ENCODE measurements at places on chromosomes 7 and 10.

GRCh38 chr10:2620827-2621521, 446.4 kb upstream of the PFKP start:
- DNase-seq, result no peak

- DNase-seq, result no peak
Observed at GRCh38 chr10:82213784-82214183, 338.8 kb downstream of the NRG3 start.

- no peak for DNase-seq
Observed at GRCh38 chr7:150404172-150404804, 25.2 kb downstream of the ZNF775 start.

DNA sequence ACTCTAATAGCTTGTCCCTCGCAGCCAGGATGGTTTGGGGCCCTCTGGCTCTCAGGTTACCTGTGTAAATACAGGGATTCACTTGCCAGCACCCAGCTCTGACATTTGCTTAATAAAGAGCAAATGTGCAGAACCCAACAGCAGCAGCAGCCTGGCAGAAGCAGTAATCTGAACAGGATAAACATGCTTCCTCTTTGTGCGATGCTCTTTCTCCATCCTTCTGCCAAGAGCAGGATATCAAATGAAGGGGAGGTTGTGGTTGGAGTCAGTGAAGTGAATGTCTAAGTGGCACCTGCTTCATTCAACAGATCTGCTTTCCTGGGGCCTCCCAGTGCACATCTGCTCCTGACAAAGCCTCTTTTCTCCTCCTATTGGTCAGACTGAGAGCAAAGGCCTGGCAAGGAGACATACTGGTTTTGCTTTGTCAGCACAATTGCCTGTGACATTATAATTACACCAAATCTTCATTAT, 130.3 kb downstream of the NRF1 start:
- no peak for DNase-seq

DNA sequence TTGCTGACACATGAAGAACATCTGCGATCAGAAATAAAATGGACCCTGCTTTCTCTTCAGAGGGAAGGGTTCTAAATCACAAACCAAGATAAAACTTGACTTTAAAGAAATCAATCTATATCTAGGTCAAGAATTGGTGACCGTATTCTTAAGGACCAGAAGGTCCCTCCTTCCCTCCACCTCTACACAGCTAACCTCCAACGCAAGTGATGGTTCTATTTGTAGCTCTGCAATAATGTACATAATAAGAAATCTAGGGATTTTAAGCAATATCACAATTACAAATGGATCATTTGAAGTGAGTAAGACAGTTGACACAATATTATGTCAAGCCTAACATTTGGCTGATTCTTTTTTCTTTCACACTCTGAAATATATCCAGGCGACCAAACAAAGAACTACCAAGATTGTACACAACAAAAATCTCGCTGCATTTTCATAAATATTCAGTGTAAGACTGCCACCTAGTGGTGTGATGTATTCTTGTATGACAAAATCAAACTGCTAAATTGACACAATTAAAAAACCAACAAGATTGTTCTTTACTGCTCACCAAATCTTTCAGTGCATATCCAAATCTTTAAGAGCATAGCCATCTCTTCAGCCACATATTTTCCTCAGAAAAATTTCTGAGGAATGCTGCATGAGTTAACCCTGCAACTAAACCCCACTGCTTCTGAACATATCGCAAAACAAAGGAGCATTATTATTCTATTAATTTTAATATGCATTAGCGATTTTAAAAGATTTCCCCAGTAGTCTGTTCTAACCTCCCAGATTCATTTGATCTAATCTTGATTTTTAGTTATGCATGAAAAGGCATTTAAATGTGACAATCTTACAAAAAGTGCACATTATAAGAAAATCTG, 44.5 kb downstream of the ICA1 start:
- peak; percentile 75 for DNase-seq

DNA sequence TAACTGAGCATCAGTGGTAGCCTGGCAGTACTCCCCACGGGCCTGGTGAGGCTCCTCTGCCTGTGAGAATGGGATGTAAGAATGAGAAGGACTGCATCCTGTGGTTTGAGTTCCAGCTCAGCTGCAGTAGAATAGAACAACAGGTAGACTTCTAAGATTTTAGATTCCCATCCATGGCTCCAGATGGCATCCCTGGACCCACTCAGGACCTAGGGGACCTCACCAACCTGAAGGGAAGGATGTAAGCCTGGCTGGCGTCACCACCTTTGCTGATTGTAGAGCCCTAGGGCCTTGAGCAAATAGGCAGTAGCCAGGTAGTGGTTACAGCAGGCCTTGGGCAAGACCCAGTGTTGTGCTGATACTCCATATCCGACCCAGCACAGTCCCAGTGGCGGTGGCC, 9.6 kb upstream of the AOC1 start:
- no peak for DNase-seq

DNA sequence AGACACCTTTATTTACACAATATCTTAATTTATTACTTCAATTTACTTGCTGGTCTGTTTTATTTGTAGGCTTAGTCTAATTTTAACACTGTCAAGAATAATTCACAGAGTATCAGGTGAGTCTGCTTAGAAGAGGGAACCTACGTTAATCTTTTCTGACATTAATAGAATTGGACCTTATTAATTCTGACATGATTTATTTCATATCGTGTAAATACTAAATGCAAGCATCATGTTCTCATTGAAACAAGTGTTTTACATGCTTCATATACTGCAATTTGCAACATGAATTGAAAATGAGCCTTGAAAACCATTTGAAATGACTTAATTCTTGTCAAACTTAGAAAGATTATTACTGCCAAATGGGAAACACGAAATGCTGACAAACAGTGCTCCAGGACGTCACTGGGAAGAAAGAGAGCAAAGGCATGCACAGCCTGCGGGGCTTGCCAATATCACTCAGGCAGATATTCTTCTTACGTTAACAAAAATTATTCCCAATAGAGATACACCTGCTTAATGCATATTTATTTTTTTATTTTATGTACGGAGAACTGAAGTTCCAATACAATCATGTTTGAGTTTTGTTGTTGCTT, 282.0 kb upstream of the AKR1E2 start:
- no peak for DNase-seq

GRCh38 chr7:120370954-120371353, 98.0 kb downstream of the KCND2 start:
- DNase-seq, result no peak

DNA sequence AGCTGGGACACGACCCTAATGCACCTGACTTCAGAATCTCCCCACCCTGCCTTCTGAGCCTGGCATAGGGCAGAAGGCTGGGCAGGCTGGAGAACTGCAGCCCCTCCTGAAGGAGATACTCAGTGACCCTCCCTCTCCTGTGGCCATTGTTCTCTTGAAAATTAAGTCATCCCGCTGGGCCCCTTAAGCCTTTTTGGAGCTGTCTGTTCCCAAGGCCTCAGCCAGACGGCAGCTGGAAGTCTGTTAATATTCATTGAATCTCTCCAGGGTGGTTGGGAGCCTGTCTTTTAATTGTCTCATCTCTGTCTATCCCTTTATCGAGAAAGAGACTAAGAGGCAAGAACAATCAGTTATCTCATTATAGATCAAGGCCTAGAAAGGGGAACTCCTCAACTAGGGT, 118.1 kb upstream of the PCBD1 start:
- no peak for DNase-seq

- DNase-seq, result no peak
Observed at GRCh38 chr10:100744987-100745881, at the start of gene PAX2. Gene PAX2 (plus strand): TSS chr10:100745582. CDS start chr10:100746261, 679 bp downstream.

GRCh38 chr10:130029209-130029608, 65.1 kb upstream of the EBF3 start:
- DNase-seq, result no peak

- no peak for DNase-seq
Observed at GRCh38 chr10:54769051-54769450, 32.0 kb downstream of the PCDH15 start.

DNA sequence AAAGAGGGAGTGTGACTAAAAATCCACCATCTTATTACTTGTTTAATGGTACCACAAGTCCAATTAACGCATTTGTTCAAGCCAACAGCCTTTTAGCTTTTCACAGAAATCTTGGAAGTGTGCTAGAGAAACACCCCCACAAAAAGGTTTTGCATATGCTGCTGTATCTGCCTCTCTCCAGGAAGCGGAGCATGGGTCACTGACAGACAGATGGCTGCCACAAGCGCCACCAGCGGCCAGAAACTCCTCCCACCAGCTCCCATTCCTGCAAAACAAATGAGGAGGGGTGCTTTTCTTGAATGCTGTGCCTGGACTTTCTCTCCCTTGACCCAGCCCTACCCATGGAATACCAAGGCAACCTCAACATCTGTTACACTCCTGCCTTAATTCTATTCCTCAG, 176.3 kb upstream of the LRGUK start:
- no peak for DNase-seq
